Muscle of arm (tissue), 14 donors: ENCODE measurements at places on chromosomes 3 and 15.

- DNase-seq, result no peak
Measured at GRCh38 chr15:78454992-78455391, 17.0 kb downstream of the IREB2 start.

DNA sequence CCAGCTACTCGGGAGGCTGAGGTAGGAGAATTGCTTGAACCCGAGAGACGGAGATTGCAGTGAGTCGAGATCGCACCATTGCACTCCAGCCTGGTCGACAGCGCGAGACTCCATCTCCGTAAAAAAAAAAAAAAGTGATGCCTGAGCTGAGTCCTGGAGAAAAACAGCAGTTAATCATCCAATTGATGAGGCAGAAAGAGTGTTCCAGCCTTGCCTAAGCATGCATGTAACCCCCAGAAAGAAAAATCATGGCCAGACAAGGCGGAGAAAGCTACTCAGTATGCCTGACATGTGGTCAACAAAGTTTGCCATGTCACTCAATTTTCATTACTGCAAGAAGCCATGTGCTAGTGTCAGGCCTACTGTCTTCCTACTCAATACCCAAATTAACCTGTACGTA lies 593.1 kb upstream of the MDFIC2 start:
- no peak for DNase-seq

- DNase-seq, result no peak
Measured at GRCh38 chr15:31024979-31025378, 33.6 kb upstream of the MTMR10 start.

DNA sequence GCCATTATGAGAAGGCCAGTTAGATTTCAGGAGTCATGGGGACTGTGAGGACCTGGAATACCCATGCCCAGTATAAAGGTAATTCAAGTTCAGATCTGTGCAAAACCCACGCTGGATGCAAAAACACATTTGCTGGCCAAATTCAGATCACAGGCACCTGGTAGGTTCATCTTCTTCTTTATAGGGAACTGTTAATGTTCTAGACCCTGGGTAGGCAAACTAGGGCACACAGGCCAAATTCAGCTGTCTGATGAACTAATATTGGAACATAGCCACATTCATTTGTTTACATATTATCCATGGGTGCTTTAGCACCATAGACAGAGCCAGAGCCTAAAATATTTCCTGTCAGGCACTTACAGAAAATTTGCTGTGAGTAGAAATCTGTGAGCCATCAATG lies 241.4 kb downstream of the PTPRG start:
- DNase-seq, result no peak

DNA sequence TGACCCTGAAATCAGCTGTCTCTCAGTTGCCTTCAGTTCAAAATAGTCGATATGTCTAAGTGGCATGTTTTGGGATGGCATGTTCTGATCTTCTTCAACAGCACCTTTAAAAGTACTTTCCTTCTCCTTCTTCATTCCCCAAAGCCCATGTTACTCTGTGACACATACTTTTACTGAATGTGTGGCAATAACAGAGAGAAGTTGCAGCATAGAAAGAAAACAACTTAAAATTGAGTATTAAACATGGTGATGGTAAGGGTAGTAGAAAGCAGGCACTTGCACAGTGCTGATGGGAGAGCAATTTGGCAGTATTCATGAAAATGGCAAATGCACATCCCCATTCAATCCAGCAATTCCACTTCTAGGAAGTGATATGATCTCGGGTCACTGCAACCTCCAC lies 12.3 kb upstream of the ULK4 start:
- DNase-seq, result no peak

DNA sequence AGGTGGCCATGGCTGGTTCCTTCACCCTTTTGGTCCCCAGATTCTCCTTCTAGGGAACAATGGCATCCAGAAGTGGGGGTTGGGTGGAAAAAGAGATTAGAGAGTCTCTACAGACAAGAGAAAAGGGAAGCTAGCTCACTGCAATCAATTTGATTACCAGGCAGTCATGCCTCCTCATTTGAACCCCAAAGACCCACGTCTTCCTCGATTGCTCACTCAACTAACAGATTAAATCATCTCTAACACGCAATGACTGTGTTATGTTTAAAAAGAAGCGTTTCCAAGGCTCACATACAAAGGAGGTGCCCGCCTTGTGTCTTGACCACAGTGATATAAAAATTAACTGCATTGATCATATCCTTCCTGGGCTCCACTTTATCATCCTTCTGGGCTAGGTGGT lies 57.6 kb downstream of the BHLHE40 start:
- no peak for DNase-seq
